ENCODE measurements at places on chromosomes 11 and 22.

GRCh38 chr11:12598330-12599256 lies 75.6 kb upstream of the TEAD1 start:
- no peak for DNase-seq

- DNase-seq, result no peak
Observed at GRCh38 chr11:120400564-120401364, 64.6 kb downstream of the ARHGEF12 start.

- no peak for DNase-seq
Observed at GRCh38 chr11:8726395-8726794, 43.8 kb downstream of the RPL27A start.

GRCh38 chr11:44328138-44328660 lies 18.3 kb upstream of the ALX4 start:
- no peak for DNase-seq

- DNase-seq, result no peak
Observed at GRCh38 chr22:25120761-25121212, 78.9 kb upstream of the CRYBB3 start.

- no peak for DNase-seq
Observed at GRCh38 chr22:36067235-36067558, 38.6 kb upstream of the RBFOX2 start.

Data from activated CD4-positive, alpha-beta memory T cell treated with anti-CD3 and anti-CD28 coated beads for 36 hours (primary cell).